Esophagus squamous epithelium (tissue), 5 donors: ENCODE measurements at places on chromosomes 13 and 19.

DNA sequence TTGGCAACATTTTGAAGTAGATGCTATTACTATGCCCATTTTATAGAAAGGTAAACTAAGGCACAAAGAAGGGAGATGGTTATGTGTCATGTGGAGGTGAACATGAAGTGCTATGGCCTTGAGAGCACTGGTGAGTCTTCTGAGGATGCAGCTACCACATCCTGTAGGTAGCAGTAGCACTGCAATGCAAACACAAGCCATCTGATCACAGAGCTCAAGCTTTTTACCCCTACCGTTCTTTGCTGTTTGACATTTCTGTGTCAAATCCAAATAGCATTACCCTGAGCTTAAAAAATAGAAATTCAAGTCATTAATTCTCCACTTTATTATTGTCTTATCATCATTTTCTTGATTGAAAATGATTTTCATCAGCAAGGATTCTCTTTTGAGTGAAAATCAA, 382.9 kb downstream of the KCTD12 start:
- DNase-seq, result no peak

DNA sequence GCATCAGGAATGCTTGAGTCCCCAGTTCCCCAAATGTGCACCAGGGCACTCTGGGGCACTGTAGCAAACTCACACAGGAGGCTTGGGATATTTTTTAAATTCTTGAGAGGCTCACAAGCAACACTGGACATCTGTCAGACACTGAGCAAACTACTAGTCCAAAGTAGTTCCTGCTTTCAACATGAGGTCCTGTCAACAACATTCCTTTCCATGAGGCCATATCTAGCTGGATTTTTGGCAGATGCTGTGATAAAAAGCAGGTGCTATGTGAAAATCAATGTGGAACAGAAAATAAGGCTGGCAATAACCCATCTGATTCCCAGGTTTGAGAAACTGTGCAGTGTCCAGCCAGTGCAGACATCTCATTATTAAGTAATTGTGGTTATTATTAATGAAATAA, 50.5 kb downstream of the STARD13 start:
- DNase-seq, result no peak

- DNase-seq, result no peak
These were observed 198.3 kb downstream of the USP12 start for GRCh38 chr13:26973295-26973694.

DNA sequence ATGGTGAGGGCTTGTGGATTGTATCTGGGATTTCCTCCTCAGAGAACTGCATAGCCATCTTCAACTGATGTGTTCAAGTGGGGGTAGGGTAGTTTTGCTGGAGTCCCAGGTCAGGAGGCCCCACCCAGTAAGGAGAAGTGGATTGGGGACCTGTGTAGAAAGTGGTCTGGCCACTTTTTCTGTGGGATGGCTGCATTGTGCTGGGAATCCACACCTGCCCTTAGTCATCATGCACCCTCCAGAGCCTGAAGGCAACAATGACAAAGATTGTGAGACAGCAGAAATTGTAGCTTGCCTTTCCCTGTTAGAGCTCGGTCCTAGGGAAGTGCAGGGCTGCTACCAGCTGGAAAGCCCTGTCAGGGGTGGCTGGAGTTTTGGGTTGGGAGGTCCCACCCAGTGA, 255.4 kb downstream of the NDFIP2 start:
- no peak for DNase-seq

DNA sequence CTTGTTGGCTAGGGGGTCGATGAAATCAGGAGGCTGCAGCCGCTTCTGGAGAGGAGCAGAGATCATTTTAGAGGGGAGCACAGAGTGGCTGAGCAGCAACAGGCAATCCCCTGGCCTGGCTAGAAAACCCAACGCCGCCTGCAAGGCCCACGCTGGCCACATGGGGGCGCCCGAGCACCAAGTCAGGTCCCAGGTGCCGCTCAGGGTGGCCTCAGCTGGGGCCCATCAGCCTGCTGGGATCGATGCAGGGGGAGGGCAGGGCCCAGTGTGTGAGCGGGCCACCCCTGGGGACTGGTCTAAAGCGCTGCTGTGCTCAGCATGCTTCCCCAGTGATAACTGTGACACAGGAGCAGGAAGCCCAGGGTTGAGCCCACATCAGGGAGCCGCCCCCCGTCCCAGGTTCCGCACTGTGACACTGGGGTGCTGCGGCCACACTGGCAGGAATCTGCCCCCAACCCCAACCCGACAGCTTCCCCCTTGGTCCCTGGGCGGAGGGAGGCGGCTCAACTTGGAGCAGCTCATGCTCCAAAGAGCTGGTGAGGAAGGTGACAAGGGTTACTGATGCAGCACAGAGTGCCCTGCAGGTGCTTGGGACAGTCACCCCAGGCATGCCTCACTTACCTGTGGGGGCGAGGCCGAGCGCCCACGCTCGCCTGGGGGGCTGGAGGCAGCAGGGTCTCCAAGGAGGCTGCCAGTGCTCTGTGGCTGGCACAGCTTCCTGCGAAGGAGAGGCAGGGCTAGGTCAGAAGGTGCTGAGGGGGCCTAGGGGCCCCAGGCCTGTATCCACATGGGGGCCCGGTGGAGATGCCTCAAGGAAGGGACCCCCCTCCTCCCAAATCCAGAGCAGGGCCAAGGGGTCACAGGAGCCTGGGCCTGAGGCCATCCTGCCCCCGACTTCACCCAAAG, 13.3 kb upstream of the ISYNA1 start:
- no peak for DNase-seq

DNA sequence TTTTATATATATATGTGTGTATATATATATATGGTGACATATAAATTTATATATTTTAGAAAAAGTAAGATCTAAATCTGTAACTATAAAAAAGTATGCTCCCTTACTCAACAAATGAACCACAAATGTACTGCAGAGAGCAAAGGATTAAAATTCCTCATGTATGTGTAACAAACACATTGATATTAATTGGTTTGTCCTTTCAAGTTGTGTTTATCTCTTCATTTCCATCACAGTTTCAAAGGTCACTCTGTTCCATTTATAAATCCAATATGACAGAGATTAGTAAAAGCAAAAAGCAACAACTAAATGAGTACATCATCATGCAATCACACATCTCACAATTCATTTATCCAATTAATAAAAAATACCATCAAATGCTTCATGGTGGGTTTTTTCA, 247.9 kb downstream of the DACH1 start:
- no peak for DNase-seq

- DNase-seq, result no peak
These were observed 19.9 kb downstream of the GADD45B start for GRCh38 chr19:2495651-2496316.

GRCh38 chr19:7926021-7926726, at the start of gene CTXN1:
Gene CTXN1 (minus strand): TSS chr19:7926135. CDS start chr19:7925538, 597 bp downstream.
- no peak for DNase-seq

- no peak for DNase-seq
These were observed 115.3 kb downstream of the LRCH1 start for GRCh38 chr13:46668302-46668720.

DNA sequence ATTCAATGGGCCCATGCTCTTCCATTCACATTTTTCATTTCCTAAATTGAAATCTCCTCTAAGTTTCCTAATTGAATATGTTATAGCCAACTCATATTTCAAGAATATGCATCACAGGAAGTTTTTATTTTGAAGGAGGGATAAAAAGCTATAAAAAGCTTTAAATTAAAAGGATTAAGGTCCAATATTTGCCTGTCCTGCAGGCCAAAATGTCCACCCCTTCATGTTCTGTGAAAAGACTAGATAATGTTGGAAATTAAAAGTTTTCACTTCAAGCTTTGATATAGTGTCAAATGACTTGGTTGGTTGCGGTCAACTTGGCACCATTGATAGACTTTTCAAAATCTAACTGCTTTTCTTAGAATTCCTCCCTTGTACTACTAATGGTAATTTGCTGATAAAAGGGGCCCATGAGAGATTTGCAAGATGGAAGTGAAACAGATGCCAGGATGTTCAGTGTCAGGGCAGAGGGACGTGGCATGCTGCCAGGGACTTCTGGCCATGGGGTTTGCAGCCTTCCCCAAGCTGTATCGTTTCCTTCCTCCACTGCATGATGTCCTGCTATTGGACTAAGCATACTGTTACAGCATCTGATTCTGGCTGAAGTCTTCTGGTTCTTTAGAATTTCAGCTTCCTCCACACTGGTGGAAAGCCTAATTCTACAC, 547.3 kb upstream of the MIR17HG start:
- no peak for DNase-seq

DNA sequence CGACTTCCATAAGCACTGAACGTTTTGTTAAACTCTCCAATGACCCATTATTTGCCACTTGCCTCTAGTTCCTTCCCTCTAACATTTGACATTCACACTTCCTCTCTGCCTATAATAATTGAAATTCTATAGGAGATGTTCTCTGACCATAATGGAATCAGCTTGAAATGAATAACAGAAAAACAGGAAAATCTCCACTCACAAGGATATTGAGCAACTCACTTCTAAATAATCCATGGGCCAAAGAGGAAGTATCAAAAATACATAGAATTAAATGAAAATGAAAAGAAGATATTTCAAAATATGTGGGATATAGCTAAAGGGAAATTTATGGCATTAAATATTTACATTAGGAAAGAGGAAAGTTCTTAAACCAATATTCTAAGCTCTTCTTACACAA, 3.4 kb upstream of the FCGBP start:
- DNase-seq, result no peak

- no peak for DNase-seq
These were observed 1352.5 kb downstream of the UQCRFS1 start for GRCh38 chr19:27860309-27860934.

DNA sequence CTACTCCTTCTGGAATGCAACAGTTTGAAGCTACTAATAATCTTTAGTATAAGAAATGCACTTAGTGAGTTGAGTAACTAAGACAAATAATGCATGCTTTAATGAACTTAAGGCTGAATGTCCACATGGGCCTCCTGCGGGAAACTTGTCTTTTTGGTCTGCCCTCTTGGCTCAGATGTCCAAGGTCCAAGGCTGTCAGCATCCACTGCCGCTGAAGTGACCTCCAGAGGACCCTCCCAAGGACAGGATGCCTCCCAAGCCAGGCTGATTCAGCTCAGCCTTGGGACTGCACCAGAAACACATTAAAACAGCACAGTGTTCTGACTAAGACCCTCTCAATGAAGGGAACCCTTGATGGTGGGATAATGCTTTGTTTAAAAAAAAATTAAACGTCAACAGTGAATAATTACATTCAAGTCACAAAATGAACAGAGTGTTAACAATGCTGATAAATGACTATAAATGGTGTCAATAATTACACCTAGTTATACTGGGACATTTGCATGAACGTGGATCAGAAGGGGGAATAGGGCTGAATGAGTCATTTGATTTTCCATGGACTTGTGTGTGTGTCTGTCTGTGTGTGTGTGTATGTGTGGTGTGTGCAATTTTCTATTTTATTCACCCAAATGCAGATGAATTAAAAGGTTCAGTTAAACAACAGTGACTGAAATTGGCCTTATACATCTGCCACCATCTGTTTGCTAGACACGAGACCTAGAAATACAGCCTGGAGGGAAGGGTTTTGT, 150.5 kb downstream of the COL4A1 start:
- no peak for DNase-seq

DNA sequence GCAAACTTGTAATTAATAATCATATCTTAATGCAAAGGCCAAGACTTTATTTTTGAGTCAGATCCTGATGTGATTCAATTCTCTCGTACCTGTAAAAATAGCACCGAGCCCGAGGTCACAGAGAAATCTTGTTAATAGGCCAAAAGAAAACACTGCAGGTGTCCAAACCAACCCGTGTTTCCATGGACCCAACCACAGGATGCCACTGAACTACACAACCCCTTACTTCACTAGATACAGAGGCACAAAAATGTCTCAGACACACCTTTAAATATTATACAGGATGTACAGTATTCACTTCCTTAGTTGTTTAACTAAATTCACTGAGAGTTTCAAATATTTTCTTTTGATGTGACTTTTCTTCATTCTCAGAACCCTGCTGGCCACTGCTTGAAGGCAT, 530.9 kb downstream of the MYO16 start:
- DNase-seq, result no peak

GRCh38 chr19:10271543-10272086, 695 bp downstream of the ICAM1 start:
- no peak for DNase-seq

GRCh38 chr19:58498316-58499020, 13.3 kb downstream of the SLC27A5 start:
- no peak for DNase-seq

DNA sequence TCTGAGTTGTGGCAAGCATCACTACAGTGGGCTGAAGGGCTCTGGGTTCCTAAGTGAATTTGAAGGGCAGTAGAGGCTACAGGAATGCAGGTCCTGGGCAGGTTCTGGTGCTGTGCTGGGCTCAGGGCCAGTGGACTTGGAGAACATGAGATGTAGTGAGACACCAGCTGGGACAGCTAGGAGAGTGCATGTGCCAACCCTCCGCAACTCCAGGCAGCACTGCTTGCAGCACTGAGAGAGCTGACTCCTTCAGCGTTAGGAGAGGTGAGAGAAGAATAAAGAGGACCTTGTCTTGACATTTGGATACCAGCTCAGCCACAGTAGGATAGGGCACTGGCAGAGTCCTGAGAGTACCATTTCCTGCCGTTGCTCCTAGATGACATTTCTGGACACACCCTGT, 739.9 kb upstream of the PRR20A start:
- DNase-seq, result no peak

DNA sequence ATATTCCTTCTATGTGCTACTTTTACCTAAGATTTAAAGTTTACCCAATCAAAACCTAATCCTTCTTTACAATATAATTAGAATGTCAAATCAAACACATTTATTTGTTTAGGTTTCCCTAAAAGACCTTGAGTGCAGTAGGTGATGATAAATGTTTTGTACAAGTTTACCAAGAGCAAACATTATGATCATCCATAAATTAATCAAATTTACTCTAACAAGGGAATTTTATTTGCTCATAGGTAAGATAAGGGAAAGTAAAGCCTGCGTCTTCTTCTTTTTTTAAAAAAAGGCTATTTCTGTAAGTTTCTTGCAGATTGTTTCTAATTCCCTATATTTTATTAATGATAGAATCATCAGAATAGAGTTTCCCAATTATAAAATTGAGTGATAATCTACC, 48.0 kb upstream of the PCDH17 start:
- no peak for DNase-seq

GRCh38 chr19:11204943-11205349, 7.6 kb upstream of the KANK2 start:
- DNase-seq, result no peak
